NCI-H2029 (cell line): ENCODE measurements at places on chromosomes 4 and X.

GRCh38 chrX:6759655-6760375, 224.9 kb upstream of the VCX3A start:
- DNase-seq: no peak

GRCh38 chr4:84878090-84878489, 88.4 kb downstream of the WDFY3 start:
- DNase-seq: no peak

DNA sequence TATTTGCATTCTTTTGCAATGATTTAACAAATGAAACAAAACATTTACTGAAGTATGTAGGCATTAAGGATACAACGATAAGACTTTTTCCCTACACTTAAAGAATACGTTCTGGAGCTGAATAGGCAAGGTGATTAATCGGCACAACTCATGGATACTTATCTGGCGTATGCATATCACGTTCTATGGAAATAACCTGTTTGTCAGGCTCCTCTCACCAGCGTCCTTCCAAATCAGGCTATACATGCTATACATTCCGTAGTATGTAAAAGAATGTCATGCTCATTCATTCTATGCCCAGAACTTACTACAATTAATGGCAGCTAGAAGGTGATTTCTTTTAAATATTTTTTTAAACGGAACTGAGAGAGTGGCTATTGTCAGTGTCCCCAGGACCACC, 25.6 kb upstream of the TCEANC start:
- no peak for DNase-seq

DNA sequence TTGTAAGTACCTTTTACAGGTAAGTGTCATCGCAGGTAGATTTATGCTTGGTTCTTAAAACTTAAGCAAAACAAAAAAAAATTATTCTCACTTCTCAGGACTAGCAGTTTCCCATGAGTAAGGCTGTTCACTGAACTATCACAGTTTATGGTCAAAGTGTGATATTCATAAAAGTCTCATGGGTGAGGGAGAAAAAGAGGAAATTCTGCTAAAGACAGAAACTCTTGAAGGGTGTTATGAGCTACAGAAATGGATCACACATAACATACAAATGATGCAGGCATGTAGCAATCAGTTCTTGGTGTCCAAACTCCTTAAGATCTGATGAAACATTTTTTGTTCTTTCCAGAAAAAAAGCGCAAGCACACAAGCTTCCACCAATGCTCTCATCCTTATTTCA, 8.5 kb downstream of the RAB9A start:
- no peak for DNase-seq

DNA sequence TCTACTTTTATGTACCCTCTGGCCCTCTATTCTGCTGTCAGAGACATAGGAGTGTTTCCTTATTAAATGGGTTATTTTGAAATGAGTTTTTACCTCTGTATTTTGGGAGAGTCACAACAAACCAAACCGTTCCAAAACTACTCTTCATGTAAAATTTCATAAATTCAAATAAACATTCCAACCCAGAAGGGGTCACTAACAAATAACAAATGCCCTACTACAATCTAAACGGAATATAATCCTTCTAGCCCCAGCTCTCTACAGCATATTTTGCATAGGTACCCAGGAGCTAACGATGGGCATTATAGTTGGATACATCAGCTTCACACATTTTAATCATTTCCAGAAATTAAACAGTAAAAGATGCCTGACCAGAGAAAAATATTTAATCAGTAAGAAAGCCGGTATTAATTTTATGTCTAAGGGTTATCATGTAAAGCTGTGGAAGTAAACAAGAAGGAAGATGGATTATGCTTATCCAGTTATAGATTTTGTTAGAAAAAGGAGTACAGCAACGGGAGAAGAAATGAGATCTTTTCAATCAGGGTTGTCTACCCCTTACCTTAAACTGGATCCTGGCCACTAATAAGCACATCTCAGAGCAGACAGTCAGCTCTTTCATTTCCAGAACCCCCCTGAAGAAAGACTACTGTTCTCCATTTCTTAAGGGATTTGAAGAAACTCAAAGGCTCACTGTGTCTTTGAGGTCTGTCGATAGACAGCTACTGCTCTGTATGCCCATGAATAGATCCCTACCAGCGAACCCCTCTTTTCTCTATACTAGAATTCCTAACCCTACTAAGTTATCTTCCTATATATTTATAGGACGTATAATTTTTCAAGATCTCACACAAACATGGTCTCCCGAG, 1.2 kb downstream of the UGDH start:
- DNase-seq: no peak
